ENCODE measurements at places on chromosomes 7 and 10. TPM values are rescaled to one million over a fixed set of nuclear protein-coding genes. Genes with fewer than 3 reads are reported as not detected.

The NYAP1 gene
- polyA plus RNA-seq, result 0.07 TPM

The COL28A1 gene
- 0.08 TPM for polyA plus RNA-seq

The GNGT1 gene
- polyA plus RNA-seq, result not detected

The PILRB gene
- polyA plus RNA-seq, result 97.5 TPM

The CALML3 gene
- not detected for polyA plus RNA-seq

The RRP12 gene
- polyA plus RNA-seq, result 12.3 TPM

The MALSU1 gene
- 28.3 TPM for polyA plus RNA-seq

The PBLD gene
- polyA plus RNA-seq, result 1.2 TPM

The AMPH gene
- polyA plus RNA-seq, result 0.09 TPM

The ERV3-1 gene
- 2.0 TPM for polyA plus RNA-seq

The FKBP6 gene
- polyA plus RNA-seq, result 0.24 TPM

The PLOD3 gene
- 42.4 TPM for polyA plus RNA-seq

The SH2D4B gene
- 0.10 TPM for polyA plus RNA-seq

The HDAC9 gene
- polyA plus RNA-seq, result 18.9 TPM

The CLCN1 gene
- polyA plus RNA-seq, result 0.06 TPM

The MLLT10 gene
- 9.5 TPM for polyA plus RNA-seq

The ADCYAP1R1 gene
- 0.13 TPM for polyA plus RNA-seq

The TLL2 gene
- polyA plus RNA-seq, result 0.46 TPM

The GPR141 gene
- polyA plus RNA-seq, result 1.0 TPM

The ADAM22 gene
- polyA plus RNA-seq, result 0.51 TPM

The SCIN gene
- polyA plus RNA-seq, result 0.42 TPM

The CYCS gene
- 56.0 TPM for polyA plus RNA-seq

The LRIT1 gene
- polyA plus RNA-seq, result not detected

The SLC29A4 gene
- polyA plus RNA-seq, result 0.67 TPM

The ITGA8 gene
- 1.7 TPM for polyA plus RNA-seq

The DGKI gene
- polyA plus RNA-seq, result 0.03 TPM

The ANKRD61 gene
- 0.13 TPM for polyA plus RNA-seq

The CDHR1 gene
- 2.2 TPM for polyA plus RNA-seq

The SPDYE9 gene
- polyA plus RNA-seq, result not detected

The PTPRZ1 gene
- 0.87 TPM for polyA plus RNA-seq

The CRYGN gene
- 0.32 TPM for polyA plus RNA-seq

The FXYD4 gene
- polyA plus RNA-seq, result not detected

The C10orf67 gene
- 0.02 TPM for polyA plus RNA-seq

Measured in spleen (tissue), 13 donors.